ENCODE measurements at places on chromosomes 16 and 17. TPM values are rescaled to one million over a fixed set of nuclear protein-coding genes. Genes with fewer than 3 reads are reported as not detected.

Gene CCDC200
- not detected for total RNA-seq

Gene CCL17
- total RNA-seq: 18.9 TPM

Gene SLC16A13
- 7.7 TPM for total RNA-seq

Gene INPP5K
- total RNA-seq: 31.9 TPM

Gene RCVRN
- total RNA-seq: not detected

Gene SLC6A2
- not detected for total RNA-seq

Gene NDUFAF8
- 136 TPM for total RNA-seq

Gene SHBG
- total RNA-seq: not detected

GRCh38 chr17:78910497-78911284, 7.7 kb upstream of the CEP295NL start:
- no peaks in the 10 kb centered on the region for H3K27me3 ChIP-seq
- no peak overlapping the region for H3K27ac ChIP-seq
- no peaks in the 10 kb centered on the region for H3K36me3 ChIP-seq
- DNase-seq: no peak
- H3K4me3 ChIP-seq: no peak overlapping the region

GRCh38 chr17:55969562-55970324, 183.5 kb upstream of the ANKFN1 start:
- no peaks in the 10 kb centered on the region for H3K36me3 ChIP-seq
- no peak overlapping the region for H3K27ac ChIP-seq
- H3K27me3 ChIP-seq: no peaks in the 10 kb centered on the region
- H3K4me1 ChIP-seq: no peaks in the 10 kb centered on the region
- no peak for DNase-seq

GRCh38 chr17:79741751-79742588, 11.2 kb downstream of the ENPP7 start:
- no peak overlapping the region for H3K4me3 ChIP-seq
- H3K27ac ChIP-seq: no peak overlapping the region
- H3K36me3 ChIP-seq: no peaks in the 10 kb centered on the region
- H3K27me3 ChIP-seq: peaks cover 17% of the 10 kb centered on the region

GRCh38 chr16:86850670-86851069, 272.3 kb downstream of the FOXL1 start:
- no peaks in the 10 kb centered on the region for H3K27me3 ChIP-seq
- DNase-seq: no peak
- H3K27ac ChIP-seq: no peak overlapping the region

- peaks cover 30% of the 10 kb centered on the region for H3K27me3 ChIP-seq
- peak overlapping the region; percentile 47 for H3K4me3 ChIP-seq
- no peaks in the 10 kb centered on the region for H3K36me3 ChIP-seq
- DNase-seq: no peak
Measured at GRCh38 chr17:46772475-46773220, 45.8 kb downstream of the WNT3 start.

DNA sequence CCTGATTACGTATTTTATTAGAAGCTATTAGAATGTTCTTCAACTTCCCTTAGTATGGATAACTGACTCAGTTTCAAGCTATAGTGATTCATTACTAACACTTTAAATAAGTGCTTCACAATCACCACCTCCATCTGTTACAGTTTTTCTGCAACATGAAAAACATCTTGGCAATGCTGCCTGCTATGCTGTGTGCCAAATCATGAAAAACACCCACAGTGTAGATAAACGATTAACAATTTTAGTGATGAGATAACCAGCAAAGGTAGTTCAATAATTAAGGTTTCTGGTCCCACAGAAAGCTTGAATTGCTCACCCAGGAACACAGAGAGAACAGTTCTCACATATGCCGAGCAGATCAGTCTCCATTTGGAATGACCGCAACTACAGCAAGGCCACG, 51.4 kb upstream of the SLC25A19 start:
- H3K4me3 ChIP-seq: no peak overlapping the region
- no peaks in the 10 kb centered on the region for H3K27me3 ChIP-seq
- DNase-seq: no peak
- peaks cover 84% of the 10 kb centered on the region for H3K4me1 ChIP-seq

- no peak overlapping the region for H3K4me3 ChIP-seq
- H3K27ac ChIP-seq: no peak overlapping the region
- H3K27me3 ChIP-seq: no peaks in the 10 kb centered on the region
- no peaks in the 10 kb centered on the region for H3K4me1 ChIP-seq
- H3K36me3 ChIP-seq: peaks cover 9% of the 10 kb centered on the region
Measured at GRCh38 chr16:1791256-1791942, 2.1 kb downstream of the IGFALS start.

DNA sequence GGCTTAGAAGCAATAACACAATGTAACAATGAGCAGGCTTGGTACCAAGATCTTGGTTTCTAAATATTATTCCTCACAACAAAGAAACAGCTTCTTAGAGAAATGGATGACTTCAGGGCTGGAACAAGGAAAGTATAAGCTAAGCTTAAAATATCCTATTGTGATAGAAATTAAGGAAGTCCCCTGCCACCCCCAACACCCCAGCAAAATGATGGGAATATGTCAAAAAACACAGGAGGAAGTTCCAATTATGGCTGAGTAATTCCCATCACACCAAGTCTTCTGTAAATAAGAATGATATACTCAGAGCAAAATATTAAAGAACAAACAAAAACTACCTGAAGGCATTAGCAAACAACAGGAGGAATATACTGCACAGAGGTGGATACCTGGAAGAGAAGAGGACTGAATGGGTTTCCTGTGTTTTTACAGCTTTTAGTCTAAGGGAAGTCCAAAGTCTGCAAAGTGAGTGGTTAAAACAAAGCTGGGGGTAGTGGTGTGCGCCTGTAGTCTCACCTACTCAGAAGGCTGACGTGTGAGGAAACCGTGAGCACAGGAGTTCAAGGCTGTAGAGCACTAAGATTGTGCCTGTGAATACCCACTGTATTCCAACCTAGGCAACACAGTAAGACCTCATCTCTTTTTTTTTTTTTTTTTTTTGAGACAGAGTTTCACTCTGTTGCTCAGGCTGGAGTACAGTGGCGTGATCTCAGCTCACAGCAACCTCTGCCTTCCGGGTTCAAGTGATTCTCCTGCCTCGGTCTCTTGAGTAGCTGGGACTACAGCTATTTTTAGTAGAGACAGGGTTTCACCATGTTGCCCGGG, 17.1 kb upstream of the ATP6V0A1 start:
- no peaks in the 10 kb centered on the region for H3K4me1 ChIP-seq
- no peaks in the 10 kb centered on the region for H3K36me3 ChIP-seq
- H3K27me3 ChIP-seq: no peaks in the 10 kb centered on the region
- peak; percentile 30 for DNase-seq

DNA sequence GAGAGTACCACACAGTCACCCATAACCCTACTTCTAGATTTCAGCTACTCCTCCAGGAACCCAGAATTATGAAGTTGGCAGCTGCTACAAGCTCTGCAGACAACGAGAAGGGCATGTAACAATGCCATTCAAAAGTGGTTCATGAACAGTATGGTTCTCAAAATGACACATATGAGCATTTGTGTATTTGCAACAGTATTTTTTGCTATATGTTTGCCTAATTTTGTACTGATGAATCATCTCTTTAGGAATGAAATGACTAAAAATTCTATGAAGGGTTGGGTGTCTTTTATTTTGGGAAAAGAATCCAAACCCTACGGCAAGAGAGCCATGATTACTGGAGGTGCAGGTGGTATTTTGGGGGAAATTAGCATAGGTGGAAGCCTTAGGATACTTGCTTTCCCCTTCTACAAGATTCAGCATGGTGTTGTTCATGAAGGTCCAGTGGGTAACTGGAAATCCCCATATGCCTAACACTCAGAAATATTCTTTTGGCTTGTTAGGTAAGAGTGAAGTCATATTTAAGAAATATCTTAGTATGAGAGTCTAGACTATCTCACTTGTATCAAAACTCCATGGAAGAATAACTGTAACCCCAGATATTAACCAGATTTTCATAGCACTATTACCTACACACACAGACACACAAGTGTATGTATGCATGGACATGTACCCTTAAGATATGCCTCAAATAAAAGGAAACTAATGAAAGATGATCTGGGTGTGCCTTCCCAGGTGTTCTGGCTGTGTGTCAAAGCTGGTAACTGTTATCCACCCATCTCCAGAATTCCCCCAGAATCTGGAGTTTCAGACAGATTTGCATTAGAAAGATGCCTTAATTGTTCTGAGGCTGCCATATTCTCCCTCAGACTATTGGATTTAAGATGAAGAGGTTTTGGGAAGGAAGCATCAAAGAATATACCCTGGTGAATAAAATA, 688.2 kb upstream of the SOX9 start:
- H3K4me1 ChIP-seq: no peaks in the 10 kb centered on the region
- no peak for DNase-seq
- no peaks in the 10 kb centered on the region for H3K27me3 ChIP-seq
- H3K36me3 ChIP-seq: no peaks in the 10 kb centered on the region

- H3K4me3 ChIP-seq: no peak overlapping the region
- no peaks in the 10 kb centered on the region for H3K36me3 ChIP-seq
- peaks cover 6% of the 10 kb centered on the region for H3K4me1 ChIP-seq
- H3K27me3 ChIP-seq: no peaks in the 10 kb centered on the region
- no peak overlapping the region for H3K27ac ChIP-seq
Measured at GRCh38 chr17:28402224-28402630, 3.8 kb downstream of the SLC46A1 start.

DNA sequence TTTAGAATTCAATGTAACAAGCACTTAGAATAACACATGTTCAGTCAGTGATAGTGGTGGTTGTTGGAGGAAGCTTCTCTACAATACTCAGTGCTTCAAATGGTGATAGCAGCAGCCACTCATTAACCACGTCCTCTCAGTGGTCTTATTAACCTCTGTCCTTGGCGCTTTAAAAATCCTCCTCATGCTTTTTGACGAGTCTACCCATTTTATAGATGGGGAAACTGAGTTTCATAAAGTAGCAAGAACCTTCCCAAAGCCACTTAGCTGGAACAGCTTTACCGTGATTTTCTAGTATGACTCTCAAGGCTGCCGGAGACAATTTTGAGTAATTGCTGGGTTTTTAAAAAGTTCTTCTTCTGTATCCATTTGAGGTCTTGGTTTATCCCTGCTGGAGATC, 47.4 kb downstream of the PLCG2 start:
- no peaks in the 10 kb centered on the region for H3K36me3 ChIP-seq
- DNase-seq: no peak
- H3K4me1 ChIP-seq: peaks cover 9% of the 10 kb centered on the region
- no peak overlapping the region for H3K4me3 ChIP-seq
- no peak overlapping the region for H3K27ac ChIP-seq
- H3K27me3 ChIP-seq: no peaks in the 10 kb centered on the region

DNA sequence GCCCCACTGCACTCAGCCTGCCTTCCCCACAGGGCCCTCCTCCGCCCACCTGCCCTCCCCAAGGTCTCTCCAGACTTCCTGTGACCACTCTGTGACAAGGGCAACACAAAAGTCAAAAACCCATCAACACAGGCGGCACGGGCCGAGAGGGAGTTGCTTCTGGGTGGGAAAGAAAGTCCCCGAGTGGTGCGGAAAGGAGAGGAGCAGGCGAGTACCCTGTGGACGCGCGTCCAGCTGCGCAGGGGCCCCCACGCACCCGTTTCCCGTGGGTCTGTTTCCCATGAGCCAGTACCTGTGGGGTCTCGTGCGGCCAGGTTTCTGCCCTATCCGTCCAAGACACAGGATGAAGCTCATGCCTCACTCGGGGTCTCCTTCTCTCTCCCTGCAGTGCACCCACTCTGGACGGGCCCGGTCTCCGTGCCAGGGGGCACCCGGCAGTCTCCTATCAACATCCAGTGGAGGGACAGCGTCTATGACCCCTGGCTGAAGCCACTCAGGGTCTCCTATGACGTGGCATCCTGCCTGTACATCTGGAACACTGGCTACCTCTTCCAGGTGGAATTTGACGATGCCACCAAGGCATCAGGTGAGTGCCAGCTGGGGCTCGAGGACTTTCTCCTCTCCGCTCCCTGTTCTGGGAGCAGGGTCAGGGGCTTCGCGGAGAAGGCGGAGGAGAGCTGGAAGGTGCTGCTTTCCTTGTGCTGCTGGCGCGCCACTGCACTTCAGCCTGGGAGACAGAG, 12.2 kb downstream of the CD2BP2 start:
- no peak for DNase-seq
- H3K27me3 ChIP-seq: no peaks in the 10 kb centered on the region
- H3K27ac ChIP-seq: no peak overlapping the region
- no peaks in the 10 kb centered on the region for H3K4me1 ChIP-seq
- H3K36me3 ChIP-seq: no peaks in the 10 kb centered on the region

- H3K4me1 ChIP-seq: peaks cover 14% of the 10 kb centered on the region
- DNase-seq: no peak
- no peaks in the 10 kb centered on the region for H3K27me3 ChIP-seq
- peak overlapping the region; percentile 61 for H3K4me3 ChIP-seq
- H3K36me3 ChIP-seq: no peaks in the 10 kb centered on the region
Measured at GRCh38 chr16:14071576-14072271, 605 bp downstream of the MRTFB start.

DNA sequence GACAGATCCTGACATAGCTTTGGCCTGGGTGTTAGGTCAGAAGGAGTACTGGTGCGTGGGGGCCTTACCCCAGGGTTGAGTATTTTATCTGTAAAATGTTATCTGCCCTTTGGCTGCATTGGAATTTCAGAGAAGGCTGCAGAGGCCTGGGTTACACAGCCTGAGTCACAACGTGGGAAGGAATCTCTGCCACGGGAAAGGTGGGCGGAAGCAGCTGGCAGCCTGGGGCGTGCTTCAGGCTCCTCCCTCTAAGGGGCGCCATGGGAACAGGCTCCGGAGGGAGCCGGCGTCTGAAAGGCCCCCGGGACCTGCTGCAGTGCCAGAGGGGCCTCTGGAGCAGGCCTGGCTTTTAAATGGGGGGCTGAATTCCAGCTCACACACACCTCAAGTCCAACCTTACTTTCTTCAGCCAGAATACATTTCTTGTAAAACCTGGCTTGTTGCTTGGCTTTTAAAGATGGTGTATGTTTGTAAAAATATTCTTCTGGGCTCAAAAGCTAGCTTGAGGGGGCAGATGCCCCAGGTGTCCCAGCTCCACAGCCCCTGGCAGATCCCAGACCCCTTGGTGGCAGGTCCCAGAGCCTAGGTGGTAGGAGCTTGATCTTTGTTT, 142.2 kb downstream of the RAB11FIP4 start:
- H3K4me3 ChIP-seq: no peak overlapping the region
- peaks cover 35% of the 10 kb centered on the region for H3K36me3 ChIP-seq
- no peak overlapping the region for H3K27ac ChIP-seq

DNA sequence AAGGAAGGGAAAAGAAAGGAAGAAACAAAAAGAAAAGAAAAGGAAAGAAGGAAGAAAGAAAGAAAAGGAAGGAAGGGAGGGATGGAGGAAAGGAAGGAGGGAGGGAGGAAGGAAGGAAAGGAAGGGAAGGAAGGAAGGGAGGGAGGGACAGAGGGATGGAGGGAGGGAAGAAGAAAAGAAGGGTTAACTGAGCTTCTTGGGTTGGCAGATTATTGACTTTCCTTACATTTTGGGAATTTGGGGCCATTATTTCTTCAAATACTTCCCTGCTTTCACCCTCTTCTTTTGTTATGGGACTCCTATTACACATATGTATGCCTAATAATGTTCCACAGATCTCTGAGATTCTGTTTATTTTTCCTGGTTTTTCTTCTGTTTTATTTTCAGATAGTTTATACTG, 285.6 kb downstream of the KCNJ2 start:
- H3K4me1 ChIP-seq: no peaks in the 10 kb centered on the region
- H3K36me3 ChIP-seq: no peaks in the 10 kb centered on the region
- no peaks in the 10 kb centered on the region for H3K27me3 ChIP-seq
- no peak for DNase-seq
- no peak overlapping the region for H3K27ac ChIP-seq
- no peak overlapping the region for H3K4me3 ChIP-seq

GRCh38 chr17:82858376-82859126, 18.7 kb upstream of the ZNF750 start:
- no peaks in the 10 kb centered on the region for H3K27me3 ChIP-seq
- no peak overlapping the region for H3K4me3 ChIP-seq
- peak overlapping the region; percentile 46 for H3K27ac ChIP-seq
- peaks cover 52% of the 10 kb centered on the region for H3K4me1 ChIP-seq
- peak; percentile 31 for DNase-seq

Measured in CD8-positive, alpha-beta memory T cell (primary cell).